ENCODE measurements at places on chromosomes 6 and 20.

- no peak for DNase-seq
These were observed 19.6 kb downstream of the RTN4IP1 start for GRCh38 chr6:106609699-106610098.

DNA sequence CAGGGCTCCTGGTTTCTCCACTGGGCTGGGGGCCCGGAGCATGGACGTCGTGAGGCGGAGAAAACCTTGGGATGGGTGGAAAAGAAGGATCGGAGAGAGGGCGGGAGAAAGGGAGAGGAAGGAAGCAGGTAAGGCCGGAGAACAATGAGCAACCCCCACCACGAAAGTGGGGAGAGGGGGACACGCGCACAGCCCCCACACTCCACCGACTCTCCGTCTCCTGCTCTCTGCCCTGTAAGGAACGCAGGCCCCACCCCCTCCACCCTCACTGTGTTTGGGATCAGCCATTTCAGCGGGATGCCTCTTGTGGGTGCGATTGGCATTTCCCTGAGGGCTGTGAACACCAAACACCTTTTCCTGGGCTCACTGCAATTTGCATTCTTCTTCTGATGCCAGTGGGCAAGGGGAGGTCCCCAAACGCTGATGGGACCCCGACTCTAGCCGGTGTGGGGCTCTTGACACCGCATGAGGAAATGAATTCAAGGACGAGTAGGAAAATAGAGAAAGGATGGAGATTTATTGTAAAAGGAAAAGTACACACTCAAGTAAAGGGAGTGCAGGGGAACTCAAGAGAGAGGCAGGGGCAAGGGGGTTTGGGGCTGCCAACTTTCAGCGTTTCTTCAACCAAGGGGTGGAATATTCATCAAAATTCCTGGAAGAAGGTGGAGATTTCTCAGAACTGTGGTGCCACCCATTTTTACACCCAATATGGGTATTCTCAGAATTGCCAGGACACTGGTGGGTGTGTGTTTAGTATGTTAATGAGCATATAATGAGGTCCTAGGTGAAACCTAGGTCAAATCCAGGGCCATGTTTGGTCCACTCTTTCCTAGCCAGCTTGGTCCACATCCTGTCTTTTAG, 13.1 kb upstream of the RAET1L start:
- DNase-seq: no peak

DNA sequence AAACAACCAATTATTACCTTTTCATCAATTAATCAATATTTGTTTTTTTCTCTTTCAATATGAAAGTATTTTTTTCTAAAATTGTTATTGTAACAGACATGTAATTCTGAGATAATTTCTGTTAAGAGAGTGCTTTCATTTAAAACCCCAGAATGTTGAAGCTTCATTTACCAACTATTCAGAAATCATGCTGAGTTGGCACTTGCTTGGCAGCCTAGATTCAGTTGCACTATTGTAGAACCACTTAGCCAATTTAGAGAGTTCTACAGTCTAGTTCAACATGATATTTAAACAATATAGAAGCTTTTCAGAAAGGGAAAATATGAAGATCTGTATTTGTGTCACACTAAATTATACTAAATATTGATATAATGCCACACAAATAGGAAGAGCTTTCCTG, 56.1 kb upstream of the NKAIN2 start:
- no peak for DNase-seq

DNA sequence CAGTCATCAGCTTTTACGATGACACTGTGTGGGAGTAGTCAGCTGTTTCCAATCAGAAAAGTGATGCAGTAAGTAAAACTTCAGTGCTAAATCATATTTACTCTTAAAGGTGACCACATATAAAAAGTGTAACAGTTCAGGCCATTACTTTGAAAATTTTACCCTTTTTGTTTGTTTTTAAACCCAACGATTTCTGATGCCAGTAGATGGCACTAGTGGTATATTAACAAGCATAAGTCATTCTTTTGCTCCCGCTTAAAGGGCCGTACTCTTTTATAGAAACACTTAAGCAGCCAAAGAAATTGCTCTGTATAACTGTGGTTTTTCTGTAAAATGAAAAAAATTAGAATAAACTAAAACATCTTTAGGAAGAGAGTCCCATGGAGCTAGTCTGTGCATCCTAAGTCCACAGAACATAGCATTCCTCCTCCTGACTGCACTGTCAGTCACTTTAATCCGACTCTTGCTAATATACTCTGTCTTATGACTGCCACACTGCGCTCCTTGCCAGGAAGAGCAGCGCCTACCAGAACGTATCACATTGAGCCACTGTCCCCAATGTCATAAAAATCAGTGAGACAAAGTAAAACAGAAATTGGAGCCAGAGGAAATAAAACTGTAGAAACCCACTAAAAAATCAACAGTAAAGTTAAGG, 25.0 kb downstream of the HEBP2 start:
- DNase-seq: no peak

DNA sequence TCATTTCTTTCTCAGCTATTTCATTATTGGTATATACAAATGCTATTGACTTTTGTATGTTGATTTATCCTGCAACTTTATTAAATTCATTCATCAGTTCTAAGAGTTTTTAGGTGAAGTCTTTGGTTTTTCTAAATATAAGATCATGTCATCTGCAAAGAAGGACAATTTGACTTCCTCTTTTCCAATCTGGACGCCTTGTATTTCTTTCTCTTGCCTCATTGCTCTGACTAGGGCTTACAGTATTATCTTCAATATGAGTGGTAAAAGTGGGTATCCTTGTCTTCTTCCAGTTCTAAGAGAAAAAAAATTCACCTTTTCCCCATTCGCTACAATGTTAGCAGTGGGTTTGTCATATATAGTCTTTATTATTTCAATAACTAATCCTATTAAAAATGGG, 38.0 kb downstream of the KIF16B start:
- DNase-seq: no peak

GRCh38 chr6:26420688-26421171, 18.7 kb downstream of the BTN3A1 start:
- no peak for DNase-seq

- no peak for DNase-seq
These were observed 381.1 kb upstream of the ZFP64 start for GRCh38 chr20:52572687-52573086.

- DNase-seq: peak; percentile 50
These were observed 1.9 kb downstream of the SLC32A1 start for GRCh38 chr20:38725931-38726803.

DNA sequence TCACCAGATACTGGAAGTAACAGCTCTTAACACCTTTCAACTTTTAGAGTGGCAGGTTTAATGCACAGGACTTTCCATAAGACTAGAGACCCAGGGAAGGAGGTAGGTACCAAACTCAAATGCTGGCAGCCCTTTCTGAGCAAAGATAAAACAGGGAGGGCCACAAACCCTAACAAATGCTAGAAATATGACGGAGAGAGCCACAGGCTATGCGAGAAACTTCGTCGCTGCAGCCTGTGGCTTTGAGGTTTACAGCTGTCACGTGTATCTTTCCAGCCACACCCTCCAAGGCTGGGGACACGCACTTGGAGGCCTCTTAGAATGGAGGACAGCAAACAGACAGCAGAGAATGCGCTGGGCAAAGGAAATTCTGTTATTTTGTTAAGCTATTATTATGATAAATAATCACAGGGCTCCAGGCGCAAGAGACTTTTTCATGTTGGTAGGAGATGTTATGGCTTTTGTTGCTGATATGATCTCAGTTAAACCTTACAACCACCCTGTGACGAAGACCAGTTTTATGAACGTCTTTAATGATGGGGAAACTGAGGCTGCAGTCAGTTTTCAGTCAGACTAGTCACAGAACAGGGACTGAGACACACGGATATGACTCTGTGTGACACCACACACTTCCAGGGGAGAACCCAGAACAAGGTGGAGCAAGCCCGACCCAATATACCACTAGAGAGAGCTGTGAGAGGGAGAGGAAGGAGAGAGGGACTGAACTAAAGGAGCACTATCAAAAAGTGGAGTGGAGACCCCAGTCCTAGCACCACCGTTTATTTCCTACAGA, 2.0 kb downstream of the TRAM2 start:
- peak; percentile 52 for DNase-seq

DNA sequence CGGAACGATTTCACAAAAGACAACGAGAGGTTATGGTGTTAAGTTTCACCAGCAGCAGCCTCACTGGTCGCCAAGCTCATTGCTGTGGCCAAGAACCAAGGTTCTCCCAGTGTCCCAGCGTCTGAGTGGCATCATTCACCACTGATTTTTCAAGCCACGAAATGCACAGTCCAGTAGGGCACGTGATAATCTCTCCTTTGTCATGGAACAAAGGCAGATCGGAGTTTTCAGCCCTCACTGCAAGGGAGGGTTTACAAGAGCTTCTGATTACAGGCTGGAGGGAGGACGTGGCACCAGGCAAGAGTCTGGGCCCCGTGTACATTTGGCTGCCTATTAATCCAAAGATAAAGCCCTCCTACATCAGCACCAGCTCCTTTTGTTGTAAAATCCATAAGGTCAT, 2.0 kb downstream of the CD24 start:
- DNase-seq: no peak

DNA sequence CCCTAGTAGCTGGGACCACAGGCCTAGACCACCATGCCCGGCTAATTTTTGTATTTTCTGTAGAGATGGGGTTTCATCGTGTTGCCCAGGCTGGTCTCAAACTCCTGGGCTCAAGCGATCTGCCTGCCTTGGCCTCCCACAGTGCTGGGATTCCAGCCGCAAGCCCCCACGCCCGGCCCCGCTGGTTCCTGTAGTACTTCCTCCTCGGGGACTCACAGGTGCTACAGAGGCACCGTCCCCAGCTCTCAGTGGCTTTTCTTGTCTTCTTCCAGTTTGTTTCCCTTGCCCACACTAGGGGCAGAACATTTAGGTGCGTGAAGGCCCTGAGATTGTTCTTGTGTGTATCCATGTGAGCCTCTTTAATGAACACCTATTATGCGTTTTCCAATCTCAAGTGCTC, 773 bp upstream of the ZBP1 start:
- DNase-seq: no peak

DNA sequence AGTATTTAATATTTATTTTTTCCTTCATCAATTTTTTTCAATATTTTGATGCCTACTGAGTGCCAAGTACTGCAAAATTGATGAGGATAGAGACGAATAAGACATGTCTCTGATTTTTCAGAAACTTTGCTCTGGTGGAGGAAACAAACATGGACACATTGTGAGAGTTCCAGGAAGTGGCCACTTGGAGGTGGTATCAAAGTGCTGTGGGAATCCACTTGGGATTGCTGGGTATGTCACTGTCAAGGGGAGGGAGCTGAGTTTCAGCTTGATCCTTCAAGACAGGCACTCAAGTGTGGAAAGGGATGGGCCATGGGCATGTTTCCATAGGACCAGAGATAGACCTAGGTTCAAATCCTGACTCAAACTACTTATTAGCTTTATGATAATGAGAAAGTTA, 24.5 kb upstream of the ABCC10 start:
- no peak for DNase-seq

- DNase-seq: no peak
These were observed 10.6 kb downstream of the FARS2 start for GRCh38 chr6:5271926-5272325.

- no peak for DNase-seq
These were observed 34.0 kb upstream of the SEC63 start for GRCh38 chr6:107991772-107992550.

DNA sequence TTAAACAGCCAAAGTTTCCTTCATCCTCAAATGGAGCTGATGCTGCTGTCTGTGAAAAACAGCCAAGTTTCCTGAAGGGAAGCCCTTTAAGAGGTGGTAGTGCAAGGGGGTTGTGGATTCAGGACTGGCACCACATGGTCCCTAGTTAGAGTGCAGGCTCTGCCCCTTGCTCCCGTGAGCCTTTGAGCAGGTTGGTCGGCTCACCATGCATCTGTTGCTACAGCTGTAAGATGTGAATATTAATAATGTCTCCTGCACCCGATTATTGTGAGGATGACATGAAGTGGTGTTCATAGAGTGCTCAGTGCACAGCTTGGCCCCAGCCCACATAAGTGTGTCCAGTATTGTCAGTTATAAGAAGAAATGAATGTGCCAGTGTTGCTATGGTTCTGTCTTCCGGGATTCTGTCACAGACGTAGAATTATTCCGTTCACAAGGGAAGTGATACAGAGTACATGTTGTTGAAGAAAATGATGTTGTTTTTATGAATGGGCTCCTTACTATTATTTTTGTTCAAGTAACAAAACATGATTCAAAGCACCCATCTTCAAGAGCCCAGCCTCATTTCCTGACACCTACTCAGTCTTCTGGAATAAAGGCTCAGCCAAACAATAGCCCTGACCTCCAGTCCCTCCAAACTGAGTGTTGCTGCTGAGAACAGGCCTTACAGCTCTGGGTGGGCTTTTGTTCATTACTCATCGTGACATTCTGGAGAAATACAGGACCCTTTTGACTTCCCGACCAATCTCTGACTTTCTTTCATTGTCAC, 2.9 kb upstream of the PKIG start:
- no peak for DNase-seq

DNA sequence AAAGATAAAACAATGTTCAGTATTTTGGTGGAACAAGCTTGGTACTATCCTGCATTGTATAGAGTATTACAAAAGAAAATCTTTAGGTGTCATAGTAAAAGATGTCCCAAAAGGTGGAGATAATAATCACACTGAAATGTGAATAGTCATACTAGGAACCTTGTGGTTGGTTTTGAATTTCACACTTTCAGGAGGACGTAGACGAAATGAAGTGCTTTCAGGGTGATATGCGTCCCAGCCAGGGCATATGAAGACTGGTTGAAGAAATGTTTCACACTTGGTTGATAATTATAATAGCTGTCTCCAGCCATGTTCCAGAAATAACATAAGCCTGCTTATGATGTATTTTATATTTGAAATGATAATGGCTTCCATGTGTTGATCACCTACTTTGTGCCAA, 60.4 kb downstream of the SCAND1 start:
- no peak for DNase-seq

GRCh38 chr20:21074605-21075336, 31.4 kb downstream of the LINC00237 start:
- no peak for DNase-seq

DNA sequence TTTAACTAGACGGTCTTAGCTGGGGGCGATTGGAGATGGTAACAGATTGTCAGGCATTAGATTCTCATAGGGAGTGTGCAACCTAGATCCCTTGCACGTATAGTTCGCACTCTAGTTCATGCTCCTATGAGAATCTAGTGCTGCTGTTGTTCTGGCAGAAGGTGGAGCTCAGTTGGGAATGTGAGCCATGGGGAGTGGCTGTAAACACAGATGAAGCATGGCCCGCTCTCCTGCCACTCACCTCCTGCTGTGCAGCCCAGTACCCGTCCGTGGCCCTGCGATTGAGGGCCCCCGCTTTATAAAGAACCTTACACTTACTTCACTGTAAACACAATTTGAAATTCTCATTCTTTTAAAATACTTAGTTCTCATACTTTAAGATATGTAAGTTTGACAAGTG, 339.4 kb downstream of the CDH26 start:
- DNase-seq: no peak

GRCh38 chr6:56652231-56652630, 9.5 kb upstream of the DST start:
- no peak for DNase-seq

- no peak for DNase-seq
These were observed 25.6 kb downstream of the L3MBTL1 start for GRCh38 chr20:43533060-43533459.

- DNase-seq: no peak
These were observed 22.9 kb downstream of the HTR1B start for GRCh38 chr6:77440206-77440976.
